ENCODE measurements at places on chromosomes 11 and 22. TPM values are rescaled to one million over a fixed set of nuclear protein-coding genes. Genes with fewer than 3 reads are reported as not detected.

The SYTL2 gene
- 29.2 TPM for polyA plus RNA-seq

The KRTAP5-10 gene
- polyA plus RNA-seq, result 0.75 TPM

The MMP7 gene
- polyA plus RNA-seq, result not detected

The NECTIN1 gene
- 4.3 TPM for polyA plus RNA-seq

The FAM180B gene
- 0.38 TPM for polyA plus RNA-seq

The USP35 gene
- polyA plus RNA-seq, result 3.0 TPM

The TIGD3 gene
- 0.88 TPM for polyA plus RNA-seq

The SEC14L3 gene
- polyA plus RNA-seq, result not detected

The PGA5 gene
- polyA plus RNA-seq, result not detected

The TRIM49 gene
- not detected for polyA plus RNA-seq

The PACS1 gene
- 16.2 TPM for polyA plus RNA-seq

The YPEL1 gene
- polyA plus RNA-seq, result 2.0 TPM

The USH1C gene
- 0.46 TPM for polyA plus RNA-seq

The TESMIN gene
- polyA plus RNA-seq, result not detected

The TEX12 gene
- not detected for polyA plus RNA-seq

The SYT12 gene
- 3.8 TPM for polyA plus RNA-seq

The MSANTD2 gene
- polyA plus RNA-seq, result 6.3 TPM

The LRRC10B gene
- 0.13 TPM for polyA plus RNA-seq

The ASRGL1 gene
- 4.3 TPM for polyA plus RNA-seq

The PRR33 gene
- not detected for polyA plus RNA-seq

The POLD3 gene
- 3.9 TPM for polyA plus RNA-seq

The SLC37A2 gene
- polyA plus RNA-seq, result 6.8 TPM

The HPX gene
- 1.1 TPM for polyA plus RNA-seq

The AHNAK gene
- 237 TPM for polyA plus RNA-seq

The RIN1 gene
- polyA plus RNA-seq, result 13.3 TPM

The HIRA gene
- 10.4 TPM for polyA plus RNA-seq

The ALDH3B1 gene
- 9.1 TPM for polyA plus RNA-seq

The BTG4 gene
- polyA plus RNA-seq, result not detected

The CCDC87 gene
- 0.10 TPM for polyA plus RNA-seq

The DGCR6 gene
- polyA plus RNA-seq, result 3.3 TPM

The DSCAML1 gene
- 0.13 TPM for polyA plus RNA-seq

The PTPRCAP gene
- polyA plus RNA-seq, result 13.8 TPM

The ANO5 gene
- 0.72 TPM for polyA plus RNA-seq

The CRY2 gene
- 6.4 TPM for polyA plus RNA-seq

The VEGFB gene
- polyA plus RNA-seq, result 206 TPM

The EHBP1L1 gene
- 53.2 TPM for polyA plus RNA-seq

The PHETA2 gene
- polyA plus RNA-seq, result 12.8 TPM

The CDHR5 gene
- 0.79 TPM for polyA plus RNA-seq

The OR2AT4 gene
- not detected for polyA plus RNA-seq

The OR2AG1 gene
- polyA plus RNA-seq, result not detected

The THYN1 gene
- 45.1 TPM for polyA plus RNA-seq

Measured in aorta (tissue), 5 donors.